ENCODE measurements at places on chromosomes 12 and 14.

GRCh38 chr14:98822917-98823316, 449.1 kb downstream of the BCL11B start:
- DNase-seq, result no peak

- DNase-seq, result peak; percentile 73
Observed at GRCh38 chr12:27984275-27984674, 11.7 kb upstream of the PTHLH start.

DNA sequence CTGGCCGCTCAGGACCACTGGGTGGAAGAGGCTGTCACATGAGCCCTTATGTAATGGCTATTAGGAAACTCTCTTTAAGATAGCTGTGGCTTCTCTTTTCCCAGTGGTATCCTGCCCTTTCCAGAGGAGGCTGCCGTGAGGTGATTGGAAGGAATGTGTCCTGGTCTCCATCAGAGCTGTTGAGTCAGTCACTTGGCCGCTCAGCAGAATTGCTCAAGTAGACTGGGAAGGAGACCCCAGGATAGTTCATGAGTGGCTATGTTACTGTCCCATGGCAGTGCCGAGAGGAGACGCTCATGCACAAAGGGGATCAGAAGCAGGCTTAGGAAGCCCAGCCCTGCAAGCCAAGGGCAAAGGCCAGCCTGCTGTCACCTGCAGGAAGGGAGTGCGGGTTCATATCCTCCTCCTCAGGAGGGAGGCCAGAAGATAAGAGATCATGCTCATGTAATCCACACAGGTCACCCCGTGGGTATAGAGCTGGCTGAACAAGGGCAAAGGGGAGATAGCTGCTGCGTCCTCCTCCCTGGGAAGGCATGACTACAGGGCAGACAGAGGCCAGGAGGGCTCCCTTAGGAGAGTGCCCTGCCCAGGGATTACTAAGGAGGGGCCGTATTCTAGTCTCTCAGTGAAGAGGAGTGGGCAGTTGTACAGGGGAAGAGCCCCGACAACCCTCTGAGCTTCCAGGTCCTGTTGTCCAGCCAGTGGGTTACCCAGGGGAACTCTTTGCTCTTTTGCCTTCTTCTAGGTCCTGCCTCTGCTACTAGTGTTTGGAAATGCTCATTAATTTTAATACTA, 137.0 kb upstream of the MAX start:
- peak; percentile 84 for DNase-seq

DNA sequence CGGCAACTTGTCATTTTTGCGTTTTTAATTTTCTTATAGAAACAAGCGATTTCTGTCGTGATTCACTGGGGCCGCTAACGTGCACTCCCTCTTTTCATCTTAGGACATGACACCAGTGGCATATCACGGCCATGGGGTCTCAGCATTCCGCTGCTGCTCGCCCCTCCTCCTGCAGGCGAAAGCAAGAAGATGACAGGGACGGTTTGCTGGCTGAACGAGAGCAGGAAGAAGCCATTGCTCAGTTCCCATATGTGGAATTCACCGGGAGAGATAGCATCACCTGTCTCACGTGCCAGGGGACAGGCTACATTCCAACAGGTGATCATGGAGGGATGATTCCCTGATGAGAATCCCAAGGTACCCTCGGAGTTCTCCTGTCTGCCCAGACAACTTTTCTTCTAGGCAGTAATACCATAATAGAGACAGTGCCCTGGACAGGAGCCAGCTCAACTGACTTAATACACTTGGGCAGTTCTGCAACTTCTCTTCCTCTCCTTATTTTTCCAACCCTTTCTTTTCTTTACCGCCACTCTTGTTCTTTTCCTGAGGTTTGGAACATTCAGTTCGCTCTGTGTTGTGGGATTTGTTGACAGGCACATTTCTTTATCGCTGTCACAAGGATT, 821 bp downstream of the TMEM106C start:
- no peak for DNase-seq

GRCh38 chr12:131159660-131160059, 206.0 kb downstream of the ADGRD1 start:
- no peak for DNase-seq

DNA sequence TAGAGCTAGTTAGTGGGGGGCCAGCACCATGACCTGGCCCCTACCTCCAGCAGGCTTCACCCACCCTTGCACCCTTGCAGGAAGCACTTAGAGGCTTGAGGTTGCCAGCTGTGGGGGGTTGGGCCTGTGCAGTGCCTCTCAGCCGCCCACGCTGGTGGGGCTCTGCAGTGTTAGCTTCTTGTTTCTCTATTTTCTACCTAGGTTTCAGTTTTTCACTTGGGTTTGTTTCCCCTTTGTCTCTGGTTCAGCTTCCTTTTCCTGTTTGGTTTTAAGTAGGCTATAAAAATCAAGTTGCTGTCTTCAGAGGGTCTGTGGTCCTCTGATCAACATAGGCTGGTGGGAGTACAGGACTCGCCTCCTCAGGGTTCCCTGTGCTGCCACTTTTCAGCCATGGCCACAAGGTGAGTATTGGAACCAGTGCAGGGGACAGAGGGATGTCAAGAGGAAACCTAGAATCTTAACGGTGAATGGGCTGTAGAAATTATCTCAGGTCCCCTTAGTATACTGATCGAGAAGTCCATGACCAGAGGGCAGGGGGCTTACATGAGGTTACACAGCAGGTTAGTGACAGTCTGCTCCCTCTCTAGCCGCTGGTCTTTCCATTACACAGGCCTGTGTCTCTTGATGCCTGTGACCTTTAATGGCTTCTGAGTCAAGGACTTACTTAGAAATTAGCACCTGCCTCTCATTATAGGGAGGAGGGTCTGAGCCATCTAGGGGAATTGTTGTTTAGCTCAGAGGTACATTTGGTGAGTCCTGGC, at the start of gene EVL:
Gene EVL, plus strand, starts transcription at position 312 of the 761 bp plus-strand sequence. Its CDS starts 79 bp downstream, at position 391.
- DNase-seq, result no peak

- DNase-seq, result no peak
Observed at GRCh38 chr12:3362737-3363136, 128.3 kb upstream of the PRMT8 start.

DNA sequence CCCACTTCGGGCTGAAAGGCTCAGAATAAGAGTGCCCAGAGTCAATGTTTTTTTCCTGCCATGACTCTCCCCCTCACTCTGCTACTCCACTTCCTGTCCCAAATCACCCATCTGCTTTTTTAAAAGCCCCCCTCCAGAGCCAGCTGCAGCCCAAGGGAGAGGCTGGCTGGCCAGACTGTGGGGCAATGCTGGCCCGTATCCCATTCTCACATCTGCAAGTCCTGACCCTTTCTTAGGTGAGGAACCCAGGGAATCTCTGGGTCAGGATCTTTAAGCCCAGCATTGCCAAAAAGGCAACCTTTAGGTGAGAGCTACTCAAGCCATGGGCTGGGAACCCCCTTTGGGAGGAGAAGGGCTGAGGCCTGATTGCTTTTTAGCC, 1.7 kb upstream of the ITGA5 start:
- no peak for DNase-seq

- DNase-seq, result no peak
Observed at GRCh38 chr12:108638141-108638827, 4.6 kb upstream of the SELPLG start.

DNA sequence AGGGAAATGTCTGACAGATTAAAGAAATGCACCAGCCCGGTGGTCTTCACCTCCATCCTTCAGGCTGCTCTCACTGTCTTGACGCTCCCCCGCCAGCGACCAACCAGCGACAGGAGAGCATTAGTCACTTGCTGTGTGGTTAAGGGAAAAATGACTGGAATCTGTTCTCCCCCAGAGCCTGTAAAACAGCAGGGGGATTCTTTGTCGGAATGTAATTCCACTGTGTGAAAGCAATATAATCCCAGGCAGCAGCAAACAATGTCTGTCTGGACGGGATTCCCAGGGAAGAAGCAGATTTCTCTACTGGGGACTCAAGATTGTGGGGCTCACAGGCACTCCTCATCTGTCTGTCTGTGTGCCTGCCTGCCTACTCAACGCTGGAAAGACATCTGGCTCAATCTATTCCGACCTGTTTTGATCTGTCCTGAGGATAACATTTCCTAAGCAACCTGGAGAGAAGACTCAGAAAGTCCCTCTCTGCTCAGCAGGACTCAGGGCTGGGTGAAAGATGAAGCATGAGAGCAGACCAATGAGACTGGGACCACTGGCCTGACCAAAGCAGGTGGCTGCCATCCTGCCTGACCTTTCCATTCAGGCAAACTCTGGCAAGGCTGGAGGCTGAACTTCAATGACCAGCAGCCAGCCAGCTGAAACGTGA, 54.6 kb downstream of the NUAK1 start:
- peak; percentile 88 for DNase-seq

- DNase-seq, result no peak
Observed at GRCh38 chr14:53533384-53533970, 380.4 kb upstream of the DDHD1 start.

DNA sequence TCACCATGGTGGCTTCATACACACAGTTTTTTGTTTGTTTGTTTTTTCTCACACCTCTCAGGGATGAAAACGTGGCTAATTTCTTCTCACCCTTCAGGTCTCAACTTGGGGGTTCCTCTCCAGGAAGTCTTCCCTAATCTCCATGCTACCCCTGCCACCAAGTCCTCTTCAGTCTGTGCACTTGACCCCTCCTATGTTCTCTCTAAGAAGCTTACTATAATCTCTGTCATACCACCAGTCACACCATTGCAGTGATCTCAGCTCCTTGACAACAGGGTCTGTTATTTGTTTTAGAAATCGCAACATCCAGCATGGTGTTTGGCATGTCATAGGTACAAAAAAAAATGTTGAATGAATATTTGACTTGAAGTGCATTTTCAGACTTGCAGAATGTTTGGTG, 83.4 kb downstream of the PRORP start:
- no peak for DNase-seq

GRCh38 chr14:36452860-36453259, 67.2 kb downstream of the NKX2-1 start:
- no peak for DNase-seq

- no peak for DNase-seq
Observed at GRCh38 chr12:89382328-89382727, 30.0 kb upstream of the DUSP6 start.

- DNase-seq, result no peak
Observed at GRCh38 chr12:106303202-106303820, 778 bp downstream of the TCP11L2 start.

DNA sequence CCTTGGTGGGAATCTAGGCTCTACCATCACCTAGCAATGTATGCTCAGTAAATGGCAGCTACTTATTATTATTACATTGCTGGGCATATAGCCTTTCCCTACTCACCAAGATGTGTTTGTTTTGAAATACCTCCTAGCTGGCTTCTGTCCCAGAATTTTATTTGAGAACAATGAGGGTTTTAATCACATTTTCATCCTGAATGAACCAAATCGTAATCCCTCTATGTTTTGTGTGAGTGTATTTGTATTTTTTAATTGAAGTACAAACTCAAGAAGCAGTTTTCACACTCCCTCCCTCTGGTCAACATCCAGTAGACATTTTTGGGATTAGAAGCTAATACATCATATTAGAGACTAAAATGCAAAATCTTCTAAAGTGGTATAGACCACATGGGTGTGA, 7.6 kb downstream of the SLC7A8 start:
- DNase-seq, result no peak

DNA sequence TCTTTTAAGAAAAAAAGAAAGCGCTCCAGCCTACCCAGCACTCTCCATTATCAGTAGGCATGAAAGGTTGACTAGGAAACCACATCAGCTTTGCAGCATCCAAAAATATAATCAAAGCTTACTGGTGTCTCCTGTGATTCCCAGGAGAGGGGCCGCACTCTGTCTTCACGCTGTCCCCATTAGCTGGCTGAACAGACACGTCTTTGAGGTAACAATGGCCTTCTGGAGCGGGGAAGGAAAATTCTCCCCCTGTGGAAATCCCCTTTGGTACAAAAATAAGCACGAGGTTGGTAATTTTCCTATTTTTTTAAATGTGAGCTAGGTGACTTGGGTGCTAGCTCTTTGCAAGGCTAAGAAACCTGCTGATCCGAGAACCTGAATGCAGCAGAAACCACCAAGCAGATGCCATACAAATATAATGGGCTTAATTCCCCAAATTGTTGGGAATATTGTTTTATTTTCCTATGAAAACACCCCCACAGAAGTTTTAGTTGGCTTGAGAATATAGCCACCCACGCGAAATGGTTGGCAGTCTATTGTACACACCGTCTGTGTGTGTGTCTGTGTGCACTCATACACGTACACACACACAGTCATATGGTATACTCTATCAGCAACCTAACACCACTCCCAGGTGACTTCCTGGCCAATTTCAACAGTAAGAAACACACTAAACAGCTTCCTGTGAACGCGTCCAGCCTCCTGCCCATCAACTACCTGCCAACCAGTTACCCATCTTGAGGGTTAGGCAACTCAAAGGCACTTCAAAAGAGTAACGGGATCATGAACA, 71.2 kb downstream of the KSR2 start:
- no peak for DNase-seq

DNA sequence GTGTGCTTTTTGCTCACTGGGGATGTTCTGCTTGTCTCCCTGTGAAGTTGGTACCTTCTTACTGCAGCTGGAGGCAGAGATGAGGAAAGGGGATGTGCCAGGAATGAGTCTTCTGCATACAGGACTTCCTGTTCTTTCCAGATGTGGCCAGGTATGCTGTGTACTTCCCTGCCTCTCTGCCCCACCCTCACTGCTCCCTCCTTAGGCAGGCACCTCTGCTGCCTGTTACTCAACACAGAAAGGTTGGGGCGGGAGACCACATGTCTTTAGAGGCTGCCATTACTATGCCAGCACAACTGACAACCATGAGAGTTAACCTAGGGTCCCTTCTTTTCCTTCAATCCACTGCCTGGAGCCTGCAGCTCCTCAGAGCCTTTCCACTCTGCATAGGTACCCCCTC, 2.0 kb upstream of the OAS3 start:
- DNase-seq, result no peak

GRCh38 chr12:96516472-96517430, 27.4 kb downstream of the CFAP54 start:
- DNase-seq, result no peak

DNA sequence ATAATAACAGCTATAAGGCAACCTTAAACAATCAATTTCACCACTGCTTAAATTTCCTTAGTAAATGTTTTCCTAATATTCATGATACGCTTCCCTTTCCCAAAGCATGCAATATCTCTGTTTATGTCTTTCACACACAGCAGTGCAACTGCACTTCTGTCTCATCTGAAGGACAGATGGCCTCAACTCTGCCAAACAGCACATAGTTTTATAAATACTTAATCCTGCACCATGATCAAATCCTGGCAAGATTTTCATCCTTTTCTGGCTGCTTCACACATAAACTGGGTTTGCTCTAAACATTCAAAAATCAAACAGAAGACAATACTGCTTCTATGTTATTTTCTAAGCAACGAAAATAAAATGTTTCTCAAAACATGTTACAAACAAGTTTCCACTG, 266.3 kb downstream of the ITPR2 start:
- DNase-seq, result peak; percentile 17

- peak; percentile 42 for DNase-seq
Observed at GRCh38 chr14:102029956-102030355, 56.9 kb downstream of the HSP90AA1 start.

GRCh38 chr12:108884116-108885012, 4.5 kb downstream of the DAO start:
- DNase-seq, result no peak
